ENCODE measurements at places on chromosomes 7 and 10.

DNA sequence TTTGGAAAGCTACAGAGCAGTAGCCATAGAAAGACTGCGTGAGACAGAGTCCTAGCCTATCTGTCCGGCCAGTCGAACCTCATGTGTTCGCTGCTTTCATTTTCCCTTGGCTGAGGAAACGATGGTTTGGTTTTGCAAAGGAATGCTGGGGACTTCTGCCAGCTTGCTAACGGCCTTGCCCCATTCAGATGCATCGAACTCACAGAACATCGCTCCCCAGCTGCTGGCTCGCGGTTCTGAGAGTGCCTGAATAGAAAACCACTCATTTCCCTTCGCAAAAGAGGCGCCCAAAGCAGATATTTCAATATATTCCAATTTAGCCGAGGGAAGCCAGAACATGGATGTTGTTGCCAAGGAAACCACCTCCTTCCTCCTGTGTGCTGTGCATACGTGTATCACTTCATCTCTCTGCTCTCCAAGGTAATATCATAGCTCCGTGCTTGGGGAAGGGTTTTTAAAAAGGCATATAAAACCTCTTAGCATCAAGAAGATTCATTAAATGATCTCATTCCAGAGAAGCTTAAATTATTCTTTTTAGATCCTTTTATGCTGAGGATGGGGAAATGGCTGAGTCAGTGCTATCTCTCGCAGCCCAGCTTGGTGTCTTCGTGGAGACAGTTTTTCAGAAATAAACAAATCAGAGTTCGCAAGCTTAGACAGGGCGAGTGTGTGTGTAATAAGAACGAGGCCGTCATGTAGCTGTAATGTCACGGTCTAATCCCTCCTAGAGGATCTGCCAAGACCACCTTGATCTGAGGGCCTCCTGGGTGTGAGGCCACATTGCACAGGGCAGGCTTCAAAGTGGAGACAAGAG is 215.2 kb downstream of the RPS24 start:
- DNase-seq = peak; percentile 81

DNA sequence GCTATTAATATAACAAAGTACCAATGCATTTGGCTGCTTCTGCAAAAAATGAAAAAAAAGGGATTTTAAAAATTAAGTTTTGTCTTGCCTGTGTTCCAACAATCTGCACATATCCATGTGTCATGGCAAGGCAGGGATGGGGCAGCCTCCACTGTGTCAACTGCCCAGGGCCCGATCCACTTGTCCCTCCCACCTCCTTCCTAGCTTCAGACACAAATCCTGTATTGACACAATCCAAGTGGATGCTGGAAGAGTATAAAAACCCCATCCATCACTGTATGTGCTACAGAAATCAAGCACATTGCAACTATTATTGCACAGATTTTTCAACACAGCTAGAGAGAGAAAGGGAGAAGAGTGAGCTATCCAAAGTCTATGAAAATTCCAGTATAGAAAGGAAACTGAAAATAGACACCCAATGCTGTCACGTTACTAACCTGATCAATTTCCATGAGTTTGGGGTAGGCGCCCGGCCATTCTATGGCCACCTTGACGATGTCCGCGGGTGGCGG is 106.4 kb downstream of the ELMO1 start:
- DNase-seq = no peak

- peak; percentile 53 for DNase-seq
These were observed 96.7 kb upstream of the PIK3CG start for GRCh38 chr7:106768324-106768751.

- peak; percentile 72 for DNase-seq
These were observed 594 bp downstream of the CNNM1 start for GRCh38 chr10:99329554-99330346.

- no peak for DNase-seq
These were observed 133.5 kb upstream of the PRSS58 start for GRCh38 chr7:142391191-142391992.

DNA sequence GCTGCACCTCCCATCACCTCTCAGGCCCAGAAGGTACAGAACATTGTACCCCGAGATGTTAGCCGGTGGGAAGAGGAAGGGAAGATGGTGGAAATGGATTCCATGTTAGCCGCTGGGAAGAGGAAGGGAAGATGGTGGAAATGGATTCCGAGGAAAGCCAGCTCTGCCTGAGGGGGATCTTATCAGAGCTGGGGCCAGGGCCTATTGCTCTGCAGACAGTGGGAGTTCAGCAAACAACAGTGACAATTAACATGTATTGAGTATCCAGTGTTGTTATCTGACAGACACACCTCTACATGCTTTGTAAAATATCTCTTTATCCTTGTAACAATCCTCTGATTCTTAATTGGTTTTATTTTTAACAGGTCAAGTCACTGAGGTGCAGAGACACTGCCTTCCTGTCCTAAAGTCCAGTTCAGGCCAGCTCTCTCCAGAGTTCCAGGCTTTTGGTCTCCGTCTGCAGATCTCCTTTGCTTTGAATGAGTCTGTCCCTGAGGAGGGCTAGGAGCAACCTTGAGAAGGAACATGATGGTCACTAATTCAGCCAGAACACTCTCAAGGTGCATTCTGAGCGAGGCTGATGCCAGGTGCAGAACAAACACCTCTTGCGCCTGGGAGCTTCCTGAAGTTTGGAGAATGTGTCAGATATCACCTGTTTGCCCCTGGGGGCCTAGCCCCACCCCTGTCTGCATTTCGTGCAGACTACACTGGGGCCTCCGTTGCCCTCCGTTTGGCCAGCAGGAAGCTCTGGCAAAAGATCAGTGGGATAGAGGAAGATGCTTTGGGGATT is 82.4 kb upstream of the PODXL start:
- no peak for DNase-seq

- DNase-seq = no peak
These were observed 47.5 kb downstream of the SLC29A4 start for GRCh38 chr7:5330288-5330687.

- no peak for DNase-seq
These were observed 20.9 kb upstream of the BTBD16 start for GRCh38 chr10:122249991-122250750.

DNA sequence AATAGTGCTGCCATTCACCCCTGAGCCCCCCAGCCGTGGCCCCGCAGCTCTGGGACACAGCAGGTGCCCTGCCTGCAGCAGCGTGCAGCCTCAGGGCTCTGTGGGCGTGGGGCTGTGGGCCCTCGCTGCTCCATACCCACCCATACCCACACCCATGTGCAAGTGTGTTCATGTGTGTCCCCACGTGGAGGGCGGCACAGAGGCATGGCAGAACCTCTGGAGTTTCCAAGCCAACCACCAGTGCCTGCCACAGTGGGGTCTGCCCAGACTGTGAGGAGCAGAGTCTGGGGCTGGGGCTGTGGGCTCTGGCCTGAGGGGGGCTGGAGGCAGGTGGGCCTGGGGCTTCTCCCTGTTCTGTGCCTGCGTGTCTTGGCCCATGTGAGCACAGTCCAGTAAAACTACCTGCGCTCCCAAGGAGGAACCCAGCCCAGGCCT is 2.4 kb downstream of the PRAP1 start:
- DNase-seq = no peak

DNA sequence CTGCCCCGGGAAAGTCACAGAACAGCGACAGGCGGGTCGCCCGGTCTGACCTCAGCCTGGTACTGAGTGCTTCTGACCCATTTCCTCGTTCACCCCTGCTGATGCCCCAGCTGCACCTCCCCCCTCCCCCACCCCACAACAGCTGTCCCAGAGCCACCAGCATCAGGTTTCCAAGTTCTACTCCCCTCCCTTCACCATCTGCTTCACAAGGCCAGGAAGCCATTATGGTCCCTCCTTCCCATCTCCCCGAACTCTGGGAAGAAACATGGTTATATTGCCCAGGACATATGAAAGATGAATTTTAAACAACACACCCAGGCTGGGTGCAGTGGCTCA is 301.9 kb upstream of the GALNT17 start:
- no peak for DNase-seq

GRCh38 chr7:157412021-157412443 is 75.2 kb downstream of the DNAJB6 start:
- DNase-seq = peak; percentile 76

DNA sequence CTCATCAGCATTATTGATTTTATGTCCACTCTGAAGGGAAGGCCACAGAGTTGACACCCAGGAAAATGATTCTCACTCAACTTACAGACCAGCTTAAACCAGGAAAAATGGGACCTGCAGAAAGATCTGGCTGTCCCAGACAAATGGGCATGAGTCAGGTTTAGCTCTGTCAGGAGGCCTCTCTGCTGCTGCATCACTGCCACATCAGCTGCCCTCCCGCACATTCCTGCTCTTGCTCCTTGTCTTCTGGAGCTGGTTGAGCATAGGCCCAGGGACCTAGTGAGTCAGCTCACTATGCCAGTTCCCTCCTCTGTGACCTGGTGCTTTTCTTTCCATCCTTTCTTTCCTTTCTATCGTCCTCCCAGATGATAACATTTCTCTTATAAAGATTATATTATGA is 18.8 kb upstream of the SMNDC1 start:
- peak; percentile 96 for DNase-seq

Data from foreskin fibroblast (primary cell).